ENCODE measurements at places on chromosomes 6 and 20. TPM values are rescaled to one million over a fixed set of nuclear protein-coding genes. Genes with fewer than 3 reads are reported as not detected.

Gene KCNK5
- total RNA-seq = 0.86 TPM

Gene RFX6
- total RNA-seq = not detected

Gene NOTCH4
- total RNA-seq = 0.86 TPM

Gene UBD
- total RNA-seq = not detected

Gene RIMS1
- not detected for total RNA-seq

Gene TNNC2
- 1.4 TPM for total RNA-seq

Gene PPDPF
- total RNA-seq = 155 TPM

Gene FABP7
- total RNA-seq = not detected

Gene FAM209B
- total RNA-seq = 1.3 TPM

Gene CBLN4
- not detected for total RNA-seq

Gene CALHM5
- 0.10 TPM for total RNA-seq

Gene CYP39A1
- not detected for total RNA-seq

Gene IL17A
- total RNA-seq = not detected

- DNase-seq = no peak
Observed at GRCh38 chr20:60718743-60719480, 533.1 kb upstream of the CDH4 start.

GRCh38 chr20:10714236-10714975 is 40.6 kb upstream of the JAG1 start:
- DNase-seq = no peak

- no peak for DNase-seq
Observed at GRCh38 chr6:86511962-86512361, 425.4 kb upstream of the HTR1E start.

- no peak for DNase-seq
Observed at GRCh38 chr6:18161431-18161830, 6.2 kb downstream of the KDM1B start.

DNA sequence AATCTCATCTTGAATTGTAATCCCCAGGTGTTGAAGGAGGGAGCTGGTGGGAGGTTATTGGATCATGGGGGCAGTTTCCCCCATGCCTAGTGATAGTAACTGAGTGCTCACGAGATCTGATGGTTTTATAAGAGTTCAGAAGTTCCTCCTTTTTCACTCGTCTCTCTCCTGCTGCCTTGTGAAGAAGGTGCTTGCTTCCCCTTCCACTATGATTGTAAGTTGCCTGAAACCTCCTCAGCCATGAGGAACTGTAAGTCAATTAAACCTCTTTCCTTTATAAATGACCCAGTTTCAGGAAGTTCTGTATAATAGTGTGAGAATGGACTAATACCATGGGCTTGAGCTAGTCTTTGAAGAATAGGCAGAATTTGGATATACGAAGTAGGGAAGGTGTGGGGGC is 113.9 kb downstream of the RIN2 start:
- no peak for DNase-seq

DNA sequence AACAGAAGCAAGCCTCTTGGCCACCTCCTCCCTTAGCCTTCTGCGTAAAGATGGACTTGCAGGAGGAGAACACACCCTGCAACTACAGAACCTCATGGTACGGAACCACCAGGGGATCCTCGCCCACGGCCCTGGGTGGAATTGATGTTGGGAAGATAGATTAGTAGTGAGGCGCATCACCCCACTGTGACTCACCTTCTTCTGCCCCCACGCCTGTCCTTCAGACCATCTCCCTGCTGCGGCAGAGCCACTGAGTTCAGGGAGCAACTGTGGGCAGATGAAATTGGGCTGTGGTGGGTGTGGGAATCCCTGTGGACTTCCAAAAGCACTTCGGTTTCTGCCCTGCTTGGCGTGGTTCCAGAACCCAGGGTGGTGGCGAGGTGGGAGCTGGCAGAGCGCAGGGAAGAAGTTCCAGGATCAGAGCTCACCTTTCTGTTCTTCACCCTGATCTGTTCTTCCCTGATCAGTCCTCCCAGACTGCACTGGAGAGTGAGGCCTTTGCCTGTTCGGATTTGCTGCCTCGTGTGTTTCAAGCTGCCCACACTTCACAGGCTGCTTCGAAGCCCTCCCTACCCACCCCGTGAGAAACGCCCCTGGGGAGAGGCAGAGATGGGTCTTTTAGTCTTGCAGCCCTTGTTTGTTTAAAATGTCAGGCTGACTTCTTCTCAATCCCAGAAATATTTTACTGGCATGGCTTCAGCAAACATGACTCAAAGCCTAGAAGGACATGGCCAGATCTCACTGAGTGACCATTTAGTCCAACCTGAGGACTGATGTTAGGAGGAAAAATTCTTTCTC is 92.8 kb upstream of the MLN start:
- no peak for DNase-seq

GRCh38 chr6:78505178-78505577 is 362.2 kb upstream of the IRAK1BP1 start:
- DNase-seq = no peak

GRCh38 chr6:146292506-146292905 is 251.1 kb upstream of the RAB32 start:
- no peak for DNase-seq

GRCh38 chr6:25441663-25442270 is 162.6 kb downstream of the CARMIL1 start:
- no peak for DNase-seq

DNA sequence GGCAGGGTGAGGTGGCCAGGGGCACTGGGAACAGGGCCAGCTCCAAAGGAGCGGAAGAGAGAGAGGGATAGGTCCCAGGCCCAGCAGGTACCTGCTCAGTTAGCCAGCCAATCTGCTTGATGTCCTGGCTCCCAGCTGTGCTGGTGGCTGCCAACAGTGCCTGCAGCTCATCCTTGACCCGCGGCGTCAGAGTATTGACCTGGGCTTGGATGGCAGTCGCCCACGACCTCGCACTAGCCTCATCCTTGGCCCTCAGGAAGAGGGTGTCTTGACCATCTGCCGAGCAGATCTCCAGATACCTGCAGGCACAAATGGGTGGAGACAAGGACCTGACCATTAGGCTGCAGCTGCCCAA is 11.1 kb upstream of the CDK5RAP1 start:
- no peak for DNase-seq

GRCh38 chr6:11270030-11271027 is 37.9 kb upstream of the NEDD9 start:
- DNase-seq = no peak

DNA sequence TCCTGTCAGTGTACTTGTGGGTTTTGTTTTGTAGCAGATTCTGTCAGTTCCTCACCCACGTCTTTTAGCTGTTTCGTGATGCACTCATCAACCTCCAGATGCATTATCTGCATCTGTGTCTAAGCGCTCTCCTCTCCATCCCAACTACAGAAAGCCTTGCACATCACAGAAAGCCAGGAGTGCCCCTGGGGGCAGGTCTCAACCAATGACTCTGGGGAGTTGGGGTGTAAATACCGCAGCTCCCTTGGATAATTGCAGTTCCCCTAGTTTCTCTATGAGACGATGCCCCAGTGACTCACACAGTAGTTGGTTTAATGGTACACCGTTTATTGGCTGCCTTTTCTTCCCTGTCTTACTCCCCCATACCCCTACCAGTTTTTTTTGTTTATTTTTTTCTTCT is 158.1 kb downstream of the SOX4 start:
- DNase-seq = no peak

- no peak for DNase-seq
Observed at GRCh38 chr6:130211691-130212090, 11.1 kb downstream of the SAMD3 start.

DNA sequence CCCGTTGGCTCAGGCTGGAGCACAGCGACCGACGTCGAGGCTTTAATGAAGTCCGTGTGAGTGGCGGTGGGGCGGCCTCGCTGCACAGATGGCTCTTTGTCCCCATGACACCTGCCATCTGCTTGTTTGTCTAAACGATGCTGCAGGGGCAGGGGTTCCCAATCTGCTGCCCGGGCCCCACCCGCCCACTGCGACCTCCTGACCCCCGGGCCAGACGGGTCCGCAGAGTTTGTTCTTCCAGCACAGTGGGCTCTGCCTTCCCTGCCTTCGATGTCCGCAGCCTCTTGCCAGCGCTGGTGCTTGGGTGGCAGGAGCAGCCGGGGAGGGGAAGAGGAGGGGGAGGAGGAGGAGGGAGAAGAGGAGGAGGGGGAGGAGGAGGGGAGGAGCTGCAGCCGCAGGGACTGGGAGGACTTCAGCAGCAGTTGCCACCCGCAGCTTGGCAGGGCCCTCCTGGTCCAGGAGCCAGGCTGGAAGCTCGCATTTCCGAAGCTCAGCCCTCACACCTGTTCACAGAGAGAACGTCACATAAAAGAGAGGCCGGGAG is 210.0 kb downstream of the DLL1 start:
- DNase-seq = no peak

GRCh38 chr6:32415521-32416019 is 8.6 kb upstream of the BTNL2 start:
- DNase-seq = peak; percentile 64

GRCh38 chr6:8855411-8855810 is 420.1 kb upstream of the SLC35B3 start:
- no peak for DNase-seq

DNA sequence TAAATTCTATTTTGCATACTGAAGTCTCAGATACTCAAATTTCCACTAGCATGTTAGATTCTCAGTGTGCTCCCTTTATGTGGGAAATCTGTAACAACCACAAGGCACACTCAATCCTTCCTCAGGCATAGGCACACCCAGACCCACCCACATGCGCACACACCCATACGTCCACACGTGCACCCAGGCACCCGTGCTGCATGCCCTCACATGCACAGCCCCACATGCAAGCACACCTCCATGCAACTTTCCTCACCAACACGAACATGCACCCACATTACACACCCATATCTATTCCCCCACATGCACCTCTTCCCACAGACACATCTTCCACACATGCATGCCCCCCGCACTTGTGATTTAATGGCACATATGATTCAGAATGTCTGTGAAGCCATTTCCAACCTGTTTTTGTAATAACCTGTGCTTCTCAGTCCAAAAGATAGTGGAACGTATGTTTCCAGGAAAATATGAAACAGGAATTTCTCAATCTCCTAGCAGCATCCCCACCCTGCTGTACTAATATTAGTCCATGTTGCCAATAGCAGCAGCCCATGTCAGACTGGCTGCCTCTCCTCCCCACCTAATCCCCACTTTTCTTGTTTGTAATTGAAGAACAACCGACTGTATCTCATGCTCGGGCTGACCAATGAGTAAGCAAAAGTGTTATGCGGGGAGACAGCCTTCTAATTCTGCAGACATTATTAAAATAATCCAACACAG is 11.3 kb upstream of the CYP24A1 start:
- DNase-seq = no peak

DNA sequence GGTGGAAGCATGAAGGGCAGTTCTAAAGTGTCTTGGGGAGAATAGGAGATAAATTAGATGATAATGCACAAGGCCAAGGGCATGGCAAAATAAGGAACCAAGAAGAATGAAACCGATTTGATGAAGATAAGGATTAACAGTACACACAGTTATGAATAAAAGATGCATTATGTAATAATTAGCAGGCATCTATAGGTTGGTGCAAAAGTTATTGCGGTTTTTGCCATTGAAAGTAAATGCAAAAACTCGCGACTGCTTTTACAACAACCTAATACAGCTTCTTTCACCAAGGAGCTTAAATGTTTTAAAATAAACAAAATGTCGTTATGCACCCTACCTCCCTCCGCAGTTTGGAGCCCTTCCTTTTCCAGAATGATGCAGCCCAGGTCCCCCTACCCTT is 29.0 kb downstream of the MAS1 start:
- DNase-seq = no peak

DNA sequence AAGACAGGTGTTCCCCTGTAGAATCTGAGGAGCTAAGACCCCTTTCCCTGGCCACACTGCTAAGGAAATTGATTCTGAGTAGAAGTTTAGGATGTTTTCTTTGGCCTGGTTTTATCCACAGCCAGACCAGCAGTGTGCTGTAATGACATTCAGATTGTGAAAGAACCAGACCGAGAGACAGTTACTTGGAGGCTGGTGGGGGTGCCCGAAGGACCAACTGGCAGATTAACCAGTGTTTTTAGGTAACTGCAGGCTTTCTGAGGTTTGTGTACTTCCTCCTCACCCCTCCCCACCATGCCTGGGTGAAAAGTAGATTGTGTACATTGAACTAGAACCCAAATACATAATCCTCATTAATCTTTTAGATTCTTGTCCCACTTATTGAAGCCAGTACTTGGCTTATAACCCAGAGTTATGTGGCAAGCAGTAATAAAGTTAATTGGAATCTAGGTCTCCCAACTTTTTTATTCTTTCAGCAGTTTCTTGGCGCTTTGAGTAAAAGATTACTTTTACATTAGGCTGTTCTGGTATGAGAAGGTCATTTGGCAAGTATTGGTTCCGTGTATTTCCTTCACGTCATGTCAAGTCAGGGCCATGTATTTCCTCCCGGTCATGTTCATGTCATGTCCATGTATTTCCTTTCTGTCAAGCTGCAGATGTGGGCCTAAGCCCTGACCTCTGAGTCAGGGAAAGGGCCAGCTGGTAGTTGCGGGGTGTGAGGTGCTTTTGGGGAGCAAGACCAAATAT is 93.7 kb downstream of the TCP11 start:
- no peak for DNase-seq

DNA sequence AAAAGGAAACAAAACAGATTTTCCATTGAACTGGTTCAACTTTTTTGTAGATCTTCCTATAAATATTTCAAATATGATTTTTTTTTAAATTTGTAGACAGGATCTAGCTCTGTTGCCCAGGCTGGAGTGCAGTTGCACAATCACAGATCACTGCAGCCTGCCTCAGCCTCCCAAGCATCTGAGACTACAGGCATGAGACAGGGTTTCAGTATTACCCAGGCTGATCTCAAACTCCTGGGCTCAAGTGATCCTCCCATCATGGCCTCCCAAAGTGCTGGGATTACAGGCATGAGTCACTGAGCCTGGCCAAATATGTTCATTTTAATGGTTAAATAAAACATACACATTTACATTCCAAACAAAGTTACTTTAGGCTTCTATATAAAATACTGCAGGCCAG is 33.6 kb downstream of the SAMHD1 start:
- DNase-seq = no peak

- peak; percentile 6 for DNase-seq
Observed at GRCh38 chr6:53579338-53579737, 34.4 kb upstream of the GCLC start.

DNA sequence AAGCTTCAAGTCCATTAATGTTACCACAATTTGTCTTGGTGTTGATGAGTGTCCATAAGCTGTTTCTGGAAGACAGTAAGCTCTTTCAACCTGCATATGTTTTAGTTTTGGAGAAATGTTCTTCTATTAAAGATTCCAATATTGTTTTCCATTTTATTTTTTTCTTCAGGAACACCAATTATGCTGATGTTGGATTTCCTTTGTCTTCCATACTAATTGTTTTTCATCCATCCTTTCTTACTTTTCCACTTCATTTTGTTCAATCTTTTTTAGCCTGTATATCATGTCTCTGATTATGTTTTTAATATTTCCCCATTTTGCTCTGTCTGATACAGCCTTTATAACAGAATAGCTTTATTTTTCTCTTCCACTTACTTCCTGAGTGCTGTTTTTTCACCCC is 21.9 kb downstream of the SLC13A3 start:
- no peak for DNase-seq

- DNase-seq = no peak
Observed at GRCh38 chr6:40755749-40756452, 168.7 kb upstream of the LRFN2 start.
